NCI-H187 (cell line): ENCODE measurements at places on chromosomes 13 and 19.

- DNase-seq, result no peak
These were observed 136.6 kb downstream of the OLFM4 start for GRCh38 chr13:53165261-53165660.

DNA sequence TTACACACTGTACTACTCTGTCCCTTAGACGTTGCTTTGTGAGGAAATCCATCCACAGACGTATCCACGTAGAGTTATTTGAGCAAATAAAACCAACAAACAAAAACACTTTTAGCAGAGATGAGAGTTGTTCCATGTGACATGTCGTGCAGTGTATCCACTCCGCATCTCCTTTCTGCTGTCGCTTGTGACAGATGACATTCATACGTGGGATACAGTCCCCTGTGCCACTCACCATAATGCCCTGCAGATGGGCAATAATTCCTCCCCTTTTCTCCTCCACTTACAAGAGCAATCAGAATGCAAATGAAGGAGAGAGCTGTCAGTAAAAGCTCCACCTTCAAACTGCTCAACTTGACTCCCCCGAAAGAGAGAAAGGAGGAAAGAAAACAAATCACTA is 26.0 kb downstream of the IRS2 start:
- DNase-seq, result no peak

- no peak for DNase-seq
These were observed 18.7 kb downstream of the LSM4 start for GRCh38 chr19:18304208-18304457.

DNA sequence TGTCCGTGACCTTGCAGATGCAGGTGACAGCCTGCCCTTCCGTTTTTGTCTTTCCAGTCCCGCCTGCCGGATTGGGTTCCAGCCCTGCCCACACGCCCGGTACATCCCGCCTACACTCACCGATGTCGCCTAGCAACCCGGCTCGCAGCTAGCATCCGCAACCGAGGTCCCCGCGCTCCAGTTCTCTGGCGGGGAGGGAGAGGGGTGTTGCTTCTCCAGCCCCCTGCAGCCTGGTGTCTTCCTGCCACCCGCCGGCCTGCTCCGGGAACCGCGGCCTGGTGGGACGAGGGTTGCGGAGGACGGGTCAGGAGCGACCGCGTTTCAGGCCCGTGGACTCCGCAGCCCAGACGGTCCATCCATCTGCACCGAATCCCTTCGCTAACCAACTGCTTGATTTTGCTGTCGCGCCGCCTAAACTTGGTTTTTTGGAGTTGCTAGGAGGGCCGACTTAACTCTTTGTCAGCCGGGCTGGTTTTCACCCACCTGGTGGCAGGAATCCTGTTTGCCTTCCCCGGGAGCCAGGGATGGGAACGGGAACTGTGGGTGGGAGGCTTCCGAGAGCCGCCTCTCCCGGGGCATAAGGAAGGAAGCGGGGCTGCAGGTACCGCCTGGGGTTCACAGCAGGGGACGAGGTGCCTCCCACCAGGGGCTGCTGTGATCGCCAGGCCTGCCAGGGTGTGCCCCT is 15.4 kb upstream of the MATK start:
- no peak for DNase-seq

DNA sequence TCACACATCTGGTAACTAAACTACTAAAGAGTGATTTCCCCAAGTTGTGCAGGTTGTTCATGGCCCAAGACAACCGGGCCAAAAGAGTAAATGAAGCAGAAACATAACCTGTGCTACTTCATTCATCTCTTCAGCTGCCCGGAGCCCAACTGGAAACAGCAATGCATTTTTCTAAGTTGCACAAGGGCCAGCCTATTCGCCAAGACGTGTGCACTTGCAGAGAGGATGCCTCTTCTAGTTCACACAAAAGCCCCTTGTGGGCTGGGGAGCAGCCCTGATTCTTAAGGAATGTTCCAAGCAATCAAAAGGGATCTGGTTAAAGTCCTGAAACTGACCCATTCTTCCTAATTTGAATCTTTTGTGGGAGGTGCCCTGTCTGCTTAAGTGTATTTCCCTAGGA is 275.8 kb downstream of the SHISA2 start:
- DNase-seq, result no peak

GRCh38 chr19:30028992-30029343 is 86.9 kb downstream of the URI1 start:
- no peak for DNase-seq

DNA sequence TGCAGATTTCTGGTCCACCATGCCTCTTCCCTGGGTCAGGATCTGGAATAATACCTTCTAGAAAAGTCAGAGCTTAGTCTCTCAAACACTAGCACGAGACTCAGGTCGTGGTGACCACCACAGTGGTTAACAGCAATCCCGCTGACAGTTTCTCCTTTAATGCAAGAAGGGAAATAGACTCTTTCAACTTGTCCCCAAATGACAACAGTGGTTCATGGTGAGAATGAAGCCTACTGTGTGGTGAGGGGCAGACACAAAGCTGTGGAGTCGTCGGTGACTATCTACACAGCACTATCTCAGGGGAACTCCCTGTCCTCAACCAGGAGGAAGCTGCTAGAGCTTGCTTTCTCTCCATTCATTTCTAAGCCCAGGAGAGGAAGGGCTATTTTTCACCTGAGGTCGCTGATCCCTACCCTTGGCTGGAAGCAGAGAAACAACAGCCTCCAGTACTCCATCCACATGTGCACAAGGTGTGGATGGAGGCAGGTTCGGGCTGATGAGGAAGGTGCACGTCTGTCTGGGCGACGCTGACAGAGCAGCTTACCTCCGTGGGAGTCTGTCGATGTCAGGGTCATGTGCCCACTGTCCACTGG is 72.4 kb downstream of the STK24 start:
- DNase-seq, result no peak

DNA sequence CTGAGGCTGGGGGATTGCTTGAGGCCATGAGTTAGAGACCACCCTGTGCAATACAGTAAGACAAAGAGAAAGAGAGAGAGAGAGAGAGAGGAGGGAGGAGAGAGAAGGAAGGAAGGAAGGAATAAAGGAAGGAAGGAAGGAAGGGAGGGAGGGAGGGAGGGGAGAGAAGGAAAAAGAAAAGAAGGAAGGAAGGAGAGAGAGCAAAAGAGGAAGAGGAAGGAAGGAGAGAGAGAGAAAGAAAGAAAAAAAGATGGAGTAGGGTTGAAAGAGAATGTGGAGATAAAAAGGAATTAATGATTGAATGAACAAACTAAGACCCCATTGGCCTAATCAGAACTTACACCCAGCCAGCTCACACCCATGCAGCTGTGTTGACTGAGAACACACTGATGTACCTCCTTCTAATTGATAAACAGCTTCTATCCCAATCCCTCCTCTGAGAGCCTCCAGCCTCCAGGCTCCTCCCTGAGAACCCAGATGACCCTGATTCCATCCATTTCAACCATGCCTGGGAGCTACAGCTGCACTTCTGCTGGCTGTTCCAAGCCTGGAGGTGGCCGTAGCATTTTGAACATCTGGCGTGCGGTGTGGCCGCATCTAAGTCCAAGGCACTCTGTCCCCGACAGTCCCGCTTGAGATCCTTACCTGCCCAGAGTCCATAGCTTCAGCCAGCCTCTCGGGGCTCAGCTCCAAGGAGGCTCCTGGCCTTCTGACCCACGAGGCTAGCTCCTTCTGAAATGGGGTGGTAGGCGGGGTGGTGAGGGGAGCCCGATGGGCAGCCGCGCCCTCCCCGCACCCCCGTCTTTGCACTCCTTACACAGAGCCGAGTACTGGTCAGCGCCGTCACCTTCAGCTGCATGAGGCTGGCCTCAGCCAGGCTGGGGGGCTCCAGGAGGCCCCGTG is 1.1 kb downstream of the PRODH2 start:
- DNase-seq, result no peak

DNA sequence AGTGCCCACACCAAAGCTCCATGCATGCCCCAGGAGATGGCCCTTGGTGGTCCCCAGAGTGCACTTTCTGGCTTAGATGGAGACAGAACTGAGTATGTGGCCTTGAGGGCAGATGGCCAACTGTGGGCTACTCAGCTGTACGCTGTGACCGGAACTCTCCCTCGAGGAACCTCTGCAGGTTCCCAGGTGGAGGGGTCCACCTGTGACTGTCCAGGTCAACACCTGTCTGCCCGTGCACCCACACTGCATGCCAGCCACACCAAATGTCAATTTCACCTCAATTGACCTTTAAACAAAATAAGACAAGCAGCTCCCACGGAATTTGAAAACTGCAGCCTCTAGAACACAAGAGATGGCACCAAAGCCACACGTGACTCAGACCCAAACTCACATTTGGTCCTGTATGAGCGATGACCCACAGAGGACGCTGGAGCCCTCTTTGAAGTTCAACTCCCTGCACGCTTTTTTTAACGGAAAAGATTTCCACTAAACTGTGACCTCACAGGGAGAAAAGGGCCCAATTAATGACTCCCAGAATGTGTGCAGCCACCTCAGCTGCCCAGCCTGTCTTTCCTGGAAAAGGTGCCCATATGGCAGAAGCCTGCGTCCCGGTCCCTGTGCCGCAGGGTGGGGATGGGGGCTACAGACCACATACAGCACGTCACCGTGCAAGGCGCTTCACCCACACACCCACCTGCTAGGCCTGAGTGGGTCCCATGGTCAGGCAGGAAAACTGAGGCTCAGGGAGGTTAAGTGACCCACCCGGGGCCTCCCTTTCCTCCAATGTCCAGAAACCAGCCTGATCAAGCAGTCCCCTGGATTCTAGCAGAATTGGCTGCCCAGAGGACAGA is 47.7 kb downstream of the KLF2 start:
- no peak for DNase-seq

DNA sequence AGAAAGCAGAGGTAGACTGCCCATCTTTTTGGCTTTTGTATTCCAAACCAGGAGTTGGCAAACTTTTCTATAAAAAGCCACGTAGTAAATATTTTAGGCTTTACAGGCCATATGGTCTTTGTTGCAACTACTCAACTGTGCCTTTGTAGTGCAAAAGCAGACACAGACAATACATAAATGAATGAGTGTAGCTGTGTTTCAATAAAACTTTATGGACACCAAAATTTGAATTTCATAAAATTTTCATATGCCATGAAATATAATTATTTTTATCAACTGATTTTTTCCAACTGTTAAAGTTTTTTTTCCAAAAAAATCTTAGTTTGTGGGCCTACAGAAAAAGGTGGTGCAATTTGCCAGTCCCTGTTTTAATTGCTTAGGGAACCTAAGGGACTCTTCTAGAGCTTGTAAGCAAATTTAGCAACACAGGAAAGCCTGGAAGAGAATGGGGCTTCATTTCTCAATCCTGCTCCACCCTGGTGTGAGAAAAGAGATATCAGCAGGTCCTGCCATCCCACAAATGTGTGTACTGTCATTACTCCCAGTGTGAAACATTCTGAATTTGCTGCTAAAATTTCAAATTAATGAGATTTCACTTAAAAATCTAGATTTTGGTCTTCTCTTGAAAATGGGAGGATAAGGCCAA is 194.2 kb downstream of the RGCC start:
- DNase-seq, result no peak

- DNase-seq, result no peak
These were observed 251.0 kb upstream of the STARD13 start for GRCh38 chr13:33536601-33537000.

GRCh38 chr19:10339380-10339960 is at the start of gene ICAM3:
Gene ICAM3, minus strand, starts transcription at chr19:10339624. Its CDS starts 10 bp downstream, at chr19:10339614.
- no peak for DNase-seq

DNA sequence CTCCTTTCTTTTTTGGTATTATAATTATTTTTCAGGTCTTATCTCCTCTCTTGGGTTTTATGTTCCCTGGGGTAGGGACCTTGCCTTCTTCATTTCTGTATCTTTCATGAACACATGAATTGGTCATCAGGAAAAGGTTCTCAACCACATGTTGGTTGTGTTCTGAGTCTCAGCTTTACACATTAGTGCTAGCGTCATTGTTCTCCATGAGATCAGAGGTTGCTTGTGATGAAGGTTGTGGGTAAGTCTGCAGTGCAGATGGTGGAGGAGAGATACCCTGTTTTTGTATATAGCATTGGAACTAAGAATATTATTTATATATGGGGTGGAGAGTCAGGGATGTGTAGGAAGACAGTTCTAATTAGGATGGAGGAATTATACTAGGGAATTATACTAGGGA is 24.5 kb upstream of the CEACAM8 start:
- no peak for DNase-seq
